MM.1S (cell line): ENCODE measurements at places on chromosomes 7 and 10.

DNA sequence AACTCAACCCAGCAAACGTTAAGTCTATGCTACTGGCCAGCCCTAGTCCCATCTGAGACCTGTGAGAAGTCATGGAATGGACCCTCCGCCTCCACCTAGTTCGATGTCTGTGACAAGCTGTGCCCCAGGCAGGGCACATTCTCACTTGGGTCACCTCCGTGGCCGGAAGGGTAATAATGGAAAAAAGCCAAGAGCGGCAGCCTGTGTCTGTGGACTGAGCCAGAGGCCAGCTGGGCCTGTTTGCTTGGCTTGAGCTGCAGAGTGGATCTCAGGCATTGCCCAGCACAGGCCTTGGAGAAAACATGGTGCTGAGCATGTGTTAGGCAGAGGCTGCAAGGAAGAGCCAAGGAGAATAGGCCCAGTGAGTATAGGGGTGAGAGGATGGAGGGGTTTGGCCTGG is 97.8 kb downstream of the GALNT17 start:
- DNase-seq: no peak

DNA sequence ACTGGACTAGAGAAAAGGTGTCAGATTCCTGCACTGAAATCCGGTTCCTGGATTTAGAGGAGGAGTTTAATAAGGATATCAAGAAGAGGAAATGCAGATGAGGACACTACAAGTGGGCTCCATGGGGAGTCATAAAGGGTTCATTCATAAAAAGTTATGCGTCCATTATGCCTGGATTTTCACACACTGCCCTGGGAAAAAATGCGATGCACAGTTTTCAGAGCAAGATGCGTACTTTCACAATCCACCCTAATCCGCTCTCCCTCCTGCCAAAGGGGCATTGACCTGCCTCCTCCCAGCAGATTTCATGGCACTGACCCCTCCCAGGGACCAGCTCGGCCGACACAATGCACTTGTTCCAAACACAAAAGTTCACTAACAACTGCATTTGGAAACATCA is 42.2 kb upstream of the OPALIN start:
- no peak for DNase-seq

DNA sequence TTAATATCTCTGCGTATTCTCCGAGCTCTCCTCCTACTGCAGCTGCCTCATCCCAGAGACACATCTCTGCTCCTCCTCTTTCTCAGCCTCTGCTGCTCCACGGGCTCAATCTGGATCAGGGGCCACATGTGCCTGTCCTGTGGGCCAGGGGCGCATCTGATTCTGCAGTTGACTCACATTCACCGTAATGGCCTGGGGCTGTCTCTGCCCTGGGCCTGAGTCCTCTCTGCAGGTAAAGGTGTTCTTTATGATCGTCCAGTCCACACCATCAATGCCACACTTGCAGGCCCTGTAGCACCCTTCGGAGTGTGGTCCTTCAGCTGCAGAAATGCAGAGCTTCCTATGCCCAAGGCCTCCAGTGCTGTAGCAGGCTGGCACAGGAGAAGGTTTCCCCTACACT is 154.5 kb downstream of the OAT start:
- DNase-seq: no peak

- DNase-seq: no peak
Measured at GRCh38 chr7:133303372-133303771, 50.5 kb downstream of the EXOC4 start.

- DNase-seq: no peak
Measured at GRCh38 chr10:106804992-106805582, 359.4 kb downstream of the SORCS1 start.

DNA sequence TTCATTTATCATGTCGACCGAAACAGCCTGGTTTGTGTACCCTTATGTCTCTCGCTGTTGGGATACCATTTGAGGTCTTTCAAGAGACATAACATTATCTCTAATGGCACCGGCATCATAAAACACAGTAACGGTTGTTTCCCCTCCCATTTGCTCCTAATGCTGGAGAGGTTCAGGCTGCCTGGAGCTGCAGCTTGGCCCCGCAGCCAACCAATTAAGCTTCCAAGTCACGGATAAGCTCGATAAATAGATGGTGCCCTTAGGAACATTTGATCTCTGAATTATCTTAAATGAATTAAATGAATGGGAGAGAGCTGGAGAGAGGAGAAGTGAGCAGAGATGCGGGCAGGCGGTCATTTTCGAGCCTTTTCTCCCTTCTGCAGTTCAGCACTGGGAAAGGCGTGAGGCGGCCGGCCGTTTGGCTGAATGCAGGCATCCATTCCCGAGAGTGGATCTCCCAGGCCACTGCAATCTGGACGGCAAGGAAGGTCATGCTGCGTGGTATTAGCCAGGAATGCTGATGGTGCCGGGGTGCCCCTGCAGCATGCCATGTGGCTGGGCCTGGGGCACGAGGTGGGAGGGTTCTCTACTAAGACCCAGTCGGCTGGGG is 12.6 kb downstream of the CPA4 start:
- DNase-seq: no peak

- DNase-seq: no peak
Measured at GRCh38 chr7:32803406-32804141, 88.0 kb downstream of the KBTBD2 start.

DNA sequence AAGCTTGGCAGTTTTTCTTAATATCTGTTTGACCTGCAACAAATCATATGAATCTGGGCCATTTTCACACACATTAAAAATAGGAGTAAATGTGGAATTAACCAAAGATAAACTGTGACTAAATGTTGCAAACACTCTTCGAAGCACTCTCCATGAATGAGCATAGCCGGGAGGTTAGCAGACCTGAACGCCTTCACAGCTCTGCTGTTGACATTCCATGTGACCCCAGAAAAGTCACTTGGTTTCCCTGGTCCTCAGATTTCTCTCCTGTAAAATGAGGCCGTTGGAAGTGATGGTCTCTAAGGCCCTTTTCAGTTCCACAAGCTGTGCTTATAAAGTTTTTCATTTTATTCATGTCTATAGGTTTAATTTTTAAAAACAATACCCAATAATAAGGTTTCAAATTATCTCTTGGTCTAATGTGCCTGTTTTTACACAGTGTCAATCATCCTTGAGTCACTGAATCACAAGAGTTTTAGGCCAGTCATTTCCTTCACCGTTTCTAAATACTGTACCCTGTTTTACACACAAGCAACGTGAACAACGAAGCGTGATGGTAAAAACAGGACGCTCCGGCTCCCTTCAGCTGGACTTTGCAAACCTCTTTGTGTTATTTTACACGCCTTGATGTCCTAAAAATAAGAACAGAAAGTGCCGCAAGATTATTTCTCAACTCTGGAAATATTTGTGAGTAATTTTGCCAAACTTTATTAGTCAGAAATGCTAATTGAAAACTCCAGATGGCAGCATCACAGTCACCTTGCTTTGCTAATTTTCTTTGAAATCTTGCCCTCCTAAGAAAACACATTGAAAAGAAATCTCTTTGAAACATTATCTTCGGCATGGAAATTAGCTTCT is 38.6 kb upstream of the MET start:
- no peak for DNase-seq

GRCh38 chr10:69848454-69848853 is 46.7 kb downstream of the COL13A1 start:
- no peak for DNase-seq

GRCh38 chr10:128626397-128627000 is 500.3 kb upstream of the MKI67 start:
- no peak for DNase-seq

- no peak for DNase-seq
Measured at GRCh38 chr10:86180861-86181260, 185.7 kb downstream of the GRID1 start.

DNA sequence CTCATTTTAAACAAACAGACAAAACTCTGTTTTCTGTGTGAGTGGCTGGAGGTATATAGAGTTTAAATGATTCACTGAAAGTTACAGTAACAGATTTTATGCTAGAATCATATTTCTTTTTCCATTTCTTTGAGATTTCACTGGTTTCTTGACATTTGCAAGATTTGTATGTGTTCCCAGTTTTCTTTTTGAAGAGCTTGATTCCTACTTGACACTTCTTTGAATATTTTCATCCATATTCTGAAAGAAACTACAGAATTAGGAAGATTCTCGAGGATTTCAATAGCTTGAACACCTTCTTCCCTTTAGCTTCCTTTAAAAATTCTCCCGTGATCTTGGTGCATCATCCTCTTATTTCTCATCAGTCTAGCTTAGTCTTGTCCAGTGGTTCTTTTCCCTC is 93.6 kb downstream of the ZNF277 start:
- DNase-seq: no peak

- DNase-seq: no peak
Measured at GRCh38 chr10:116470071-116470470, 42.4 kb downstream of the PNLIPRP3 start.

DNA sequence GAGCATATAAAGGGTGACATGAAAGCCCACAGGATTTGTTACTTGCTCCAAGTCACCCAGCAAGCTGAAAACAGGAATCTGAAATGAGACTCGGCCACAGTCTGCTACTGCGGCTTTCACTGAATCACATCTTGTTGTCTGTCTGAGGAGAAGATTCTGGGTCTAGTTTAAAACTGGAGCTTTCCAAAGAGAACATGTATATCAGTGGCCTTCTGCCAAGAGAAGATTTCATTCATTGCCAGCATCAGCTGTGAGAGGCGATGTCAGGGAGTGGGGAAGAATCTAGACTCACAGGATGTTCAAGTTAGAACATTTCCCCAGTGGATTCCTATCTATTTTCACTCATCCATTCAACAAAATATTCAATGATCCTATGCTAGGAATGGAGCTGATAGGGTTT is 122.8 kb downstream of the GALNT17 start:
- DNase-seq: no peak

DNA sequence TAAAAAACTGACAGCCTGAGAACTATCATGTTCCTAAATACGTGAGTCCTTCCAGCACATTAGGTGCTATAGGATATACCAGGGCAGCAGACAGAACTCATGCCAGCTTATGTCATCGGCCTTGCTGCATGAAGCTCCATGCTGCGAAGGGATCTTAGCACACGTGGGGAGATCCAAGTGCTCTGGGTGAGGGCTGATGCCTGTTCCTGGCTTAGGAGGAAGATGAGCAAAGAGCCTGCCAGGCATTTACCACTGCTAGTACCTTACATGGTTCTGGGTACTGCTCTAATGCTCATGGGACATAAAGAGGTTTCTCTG is 43.2 kb downstream of the SVIL start:
- no peak for DNase-seq

- DNase-seq: no peak
Measured at GRCh38 chr7:47277321-47277781, 304.6 kb downstream of the TNS3 start.

DNA sequence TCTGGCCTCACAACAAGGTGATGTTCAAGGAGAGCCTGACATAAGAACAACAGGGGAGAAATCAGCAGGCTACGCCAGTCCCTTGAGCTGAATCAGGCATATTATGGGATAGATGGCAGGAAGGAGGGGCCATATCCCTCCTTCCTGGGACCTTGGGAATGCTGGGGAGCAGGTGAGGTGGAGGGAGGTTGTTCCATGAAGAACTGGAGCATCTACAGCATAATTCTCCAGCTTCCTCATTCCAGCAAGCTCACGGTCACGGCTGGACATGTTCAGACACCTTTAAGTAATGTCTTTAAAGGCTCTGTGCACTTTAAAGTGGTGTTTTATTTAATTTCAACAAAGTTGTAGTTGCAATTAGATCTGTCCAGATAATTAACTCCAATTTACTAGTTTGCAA is 780.5 kb downstream of the TYW1 start:
- no peak for DNase-seq

- no peak for DNase-seq
Measured at GRCh38 chr7:45700556-45700955, 126.4 kb downstream of the ADCY1 start.

GRCh38 chr7:128148676-128149075 is 92.4 kb upstream of the LEP start:
- no peak for DNase-seq

- DNase-seq: no peak
Measured at GRCh38 chr10:31075881-31076609, 44.4 kb upstream of the ZNF438 start.

DNA sequence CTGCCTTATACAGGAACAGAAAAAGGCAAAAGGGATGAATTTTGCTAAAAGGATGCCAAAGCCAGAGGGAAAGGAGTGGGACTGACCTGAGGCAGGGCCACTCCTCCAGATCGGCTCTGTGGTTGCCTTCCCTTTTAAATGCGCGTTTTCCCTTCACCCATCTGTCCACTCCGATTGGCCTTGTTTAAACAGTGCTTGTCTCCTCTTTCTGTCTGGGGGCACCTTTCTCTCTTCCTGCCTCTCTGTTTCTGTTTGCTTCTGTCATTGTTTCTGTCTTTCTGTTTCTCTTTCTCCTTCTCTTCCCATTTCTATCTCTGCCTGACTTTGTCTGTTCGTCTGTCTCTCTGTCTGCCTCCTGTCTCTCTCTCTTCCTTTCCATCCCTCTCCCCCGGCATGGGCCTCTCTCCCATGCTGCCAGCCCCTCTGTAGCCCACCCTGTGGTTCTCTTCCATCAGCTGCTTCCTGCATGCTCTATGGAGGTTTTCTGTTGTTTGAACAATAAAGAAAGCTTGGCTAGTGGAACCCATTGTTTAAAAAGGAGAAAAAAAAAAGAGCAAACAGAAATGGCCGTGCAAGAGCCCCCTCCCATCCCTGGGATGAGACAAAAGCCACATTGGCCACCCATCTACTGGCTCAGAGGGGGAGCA is 29.5 kb upstream of the HSPB1 start:
- DNase-seq: peak; percentile 13

- DNase-seq: no peak
Measured at GRCh38 chr10:482051-482501, 207.4 kb downstream of the DIP2C start.

GRCh38 chr10:17951868-17952371 is at the start of gene SLC39A12:
Gene SLC39A12, plus strand, starts transcription at chr10:17951918. Its CDS starts 1,359 bp downstream, at chr10:17953277.
- no peak for DNase-seq

- no peak for DNase-seq
Measured at GRCh38 chr7:42460933-42461332, 223.9 kb upstream of the GLI3 start.

GRCh38 chr7:111787099-111787498 is 224.8 kb upstream of the IMMP2L start:
- DNase-seq: no peak

- DNase-seq: no peak
Measured at GRCh38 chr7:157596881-157597280, 260.1 kb downstream of the DNAJB6 start.

DNA sequence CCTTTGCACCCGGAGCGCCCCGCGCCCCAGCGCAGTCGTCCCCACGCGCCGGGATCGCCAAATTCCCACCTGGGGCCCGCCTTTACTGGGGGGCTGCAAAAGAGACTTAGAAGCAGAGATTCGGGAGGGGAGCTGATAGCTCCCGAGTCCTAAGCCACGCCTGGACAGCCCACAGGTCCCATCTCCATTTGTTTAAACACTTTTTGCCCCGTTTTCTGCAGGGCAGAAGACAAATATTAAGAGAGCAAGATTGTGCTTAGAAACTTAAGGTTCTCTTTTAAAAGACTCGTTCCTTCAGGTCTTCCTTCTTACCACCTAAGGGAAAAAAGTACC is 299.1 kb upstream of the NFE2L3 start:
- no peak for DNase-seq
